Stimulated activated CD4-positive, alpha-beta T cell treated with anti-CD3 and anti-CD28 coated beads, Interleukin-2, amount 100 ng/mL, for 48 hours (primary cell): ENCODE measurements at places on chromosomes 16 and 17.
A peak's percentile ranks its signal among the peaks of the same experiment; 100 is the strongest.

- DNase-seq, result no peak
These were observed 2.4 kb downstream of the ZNF598 start for GRCh38 chr16:2007081-2007836.

DNA sequence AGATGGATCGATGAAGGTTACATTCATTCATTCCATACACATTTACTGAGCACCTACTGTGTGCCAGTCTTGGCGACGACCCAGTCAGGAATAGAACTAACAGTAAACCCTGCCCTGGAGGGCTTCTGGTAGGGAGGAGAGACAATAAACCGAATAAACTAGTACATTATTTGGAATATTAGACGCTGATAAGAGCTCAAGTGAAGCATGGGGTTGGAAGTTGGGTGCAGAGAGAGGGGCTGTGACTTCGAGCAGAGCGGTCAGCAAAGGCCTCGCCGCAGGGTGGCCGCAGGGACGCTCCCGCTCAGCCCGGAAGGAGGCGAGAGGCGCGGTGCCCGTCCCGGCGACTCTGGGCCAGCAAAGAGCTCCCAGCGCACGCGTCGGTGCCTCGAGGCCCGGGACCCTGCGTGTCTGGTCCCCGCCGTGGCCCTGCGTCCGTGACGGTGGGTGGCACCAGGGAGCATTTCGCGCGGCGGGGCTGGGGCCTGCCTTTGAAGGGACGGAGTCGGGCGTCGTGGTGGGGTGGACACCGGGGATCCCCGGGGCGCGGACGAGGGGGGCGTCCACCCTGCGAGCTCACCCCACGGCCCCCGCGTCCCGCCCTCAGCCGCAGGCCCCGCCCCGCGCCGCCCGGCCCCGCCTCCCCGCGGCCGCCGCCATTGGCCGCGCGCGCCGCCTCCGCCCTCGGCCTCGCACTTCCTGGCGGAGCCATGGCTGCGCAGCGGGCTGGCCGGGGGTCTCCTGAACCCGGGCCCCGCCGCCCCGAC, at the start of gene KLHL36:
TSS of gene KLHL36 (plus strand) at position 684 of the 767 bp plus-strand sequence. CDS start 2,357 bp downstream, outside the sequence.
- DNase-seq, result peak; percentile 61

- no peak for DNase-seq
These were observed 125.2 kb downstream of the CDH11 start for GRCh38 chr16:64996641-64997040.

DNA sequence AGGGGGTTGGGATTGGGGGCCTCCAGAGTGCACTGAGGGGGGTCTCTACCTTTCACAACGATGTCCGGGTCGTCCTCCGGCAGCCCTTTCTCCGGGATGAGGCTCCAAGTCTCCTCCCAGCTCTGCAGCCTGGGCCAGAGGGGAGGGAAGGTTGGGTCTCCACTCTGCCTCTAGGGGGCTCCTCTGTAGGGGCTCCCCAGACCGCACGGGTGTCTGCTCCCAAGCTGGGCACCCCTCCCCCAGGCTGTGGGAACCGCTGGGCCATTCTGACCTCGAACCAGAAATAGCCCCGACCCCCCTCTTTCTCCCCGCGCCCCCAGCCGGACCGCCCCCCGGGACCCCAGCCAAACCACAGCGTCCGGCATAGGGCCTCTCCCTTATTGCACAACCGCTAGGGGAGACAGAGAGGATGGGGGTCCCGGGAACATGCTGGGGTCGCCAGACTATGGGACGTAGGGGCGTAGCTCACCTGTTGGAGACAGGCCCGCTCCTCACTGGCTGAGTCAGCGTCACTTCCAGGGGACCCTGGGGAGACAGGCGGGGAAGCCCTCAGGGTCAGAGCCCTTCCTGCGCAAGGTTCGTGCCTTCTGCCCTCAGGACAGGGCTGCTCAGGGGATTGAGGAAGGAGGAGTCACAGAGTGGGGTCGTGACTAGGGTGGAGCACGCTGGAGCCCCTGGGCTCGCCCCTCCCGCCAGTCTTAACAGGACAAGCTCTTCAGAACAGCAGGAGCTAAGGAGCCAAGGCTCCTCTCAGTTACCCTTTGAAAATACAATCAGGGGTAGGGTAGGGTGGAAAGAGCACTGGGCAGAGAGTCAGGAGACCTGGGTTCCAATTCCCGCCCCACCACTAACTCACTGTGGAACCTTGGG, 2.7 kb downstream of the PLEKHH3 start:
- DNase-seq, result no peak

DNA sequence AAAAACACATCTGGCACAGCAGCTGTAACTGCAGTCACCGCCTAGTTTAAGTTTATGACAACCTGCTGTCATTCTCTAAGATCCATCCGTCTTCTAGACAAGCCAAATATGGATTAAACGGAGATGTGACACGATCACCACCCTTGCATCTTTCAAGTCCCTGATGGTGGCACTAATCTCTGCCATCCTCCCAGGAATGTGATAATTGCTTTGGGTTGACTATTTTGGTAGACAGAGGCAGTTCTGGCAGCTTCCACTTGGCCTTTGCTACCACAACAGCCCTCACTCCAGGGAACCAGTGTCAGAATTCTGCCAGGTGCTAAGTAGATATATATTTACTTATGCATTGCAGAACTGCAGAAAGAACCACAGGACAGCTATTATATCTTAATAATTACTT, 81.3 kb downstream of the ADCY9 start:
- DNase-seq, result no peak

DNA sequence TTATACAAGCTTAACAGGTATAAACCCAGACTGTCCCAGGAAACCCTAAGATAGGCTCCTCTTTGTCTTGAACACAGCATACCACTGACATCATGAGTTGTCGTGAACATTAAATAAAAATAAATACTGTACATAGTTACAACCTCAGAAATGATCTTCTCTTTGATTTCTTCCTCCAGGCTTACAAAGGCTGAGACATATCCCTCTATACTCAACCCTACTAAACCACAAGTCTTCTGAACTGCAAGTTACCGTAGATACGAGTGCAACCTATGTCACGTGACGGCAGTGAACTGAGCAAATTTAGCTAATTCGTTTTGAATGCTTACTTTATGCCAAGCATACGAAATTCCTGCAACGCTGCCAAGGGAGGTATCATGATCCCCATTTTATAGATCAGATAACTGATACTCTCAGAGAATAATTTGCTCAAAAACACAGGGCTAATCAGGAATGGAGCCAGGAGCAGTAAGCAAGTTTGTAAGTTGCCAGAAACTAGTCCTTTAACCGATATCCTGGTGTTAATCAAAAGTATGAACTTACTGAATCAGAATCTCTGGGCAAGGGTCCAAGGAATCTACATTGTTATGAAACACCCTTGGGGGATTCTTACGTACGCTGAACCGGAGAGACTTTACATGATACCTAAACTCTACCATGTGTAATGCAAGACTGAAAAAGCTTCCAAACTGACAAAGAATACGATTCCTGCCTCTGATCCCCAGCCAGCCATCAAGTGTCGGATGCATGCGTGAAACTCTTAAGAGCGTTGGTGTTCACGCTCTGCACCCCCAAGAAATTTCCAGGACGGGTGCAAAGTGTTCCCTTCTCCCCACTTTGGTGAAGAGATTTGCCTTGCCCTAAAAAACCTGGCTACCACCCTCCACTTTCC, 106.2 kb downstream of the XYLT1 start:
- DNase-seq, result no peak
